ENCODE measurements at places on chromosomes 11 and 22. TPM values are rescaled to one million over a fixed set of nuclear protein-coding genes. Genes with fewer than 3 reads are reported as not detected.

STK33 gene
- total RNA-seq = 0.40 TPM

CHRDL2 gene
- not detected for total RNA-seq

NCR3LG1 gene
- 0.73 TPM for total RNA-seq

RFPL3 gene
- not detected for total RNA-seq

UPB1 gene
- not detected for total RNA-seq

GAL gene
- 1.6 TPM for total RNA-seq

UBE2L6 gene
- total RNA-seq = 69.2 TPM

MOV10L1 gene
- not detected for total RNA-seq

GRCh38 chr11:27420217-27420616 is 52.4 kb downstream of the LGR4 start:
- no peak for ATAC-seq

GRCh38 chr11:19605520-19606371 is 106.9 kb upstream of the NAV2 start:
- no peak for ATAC-seq

DNA sequence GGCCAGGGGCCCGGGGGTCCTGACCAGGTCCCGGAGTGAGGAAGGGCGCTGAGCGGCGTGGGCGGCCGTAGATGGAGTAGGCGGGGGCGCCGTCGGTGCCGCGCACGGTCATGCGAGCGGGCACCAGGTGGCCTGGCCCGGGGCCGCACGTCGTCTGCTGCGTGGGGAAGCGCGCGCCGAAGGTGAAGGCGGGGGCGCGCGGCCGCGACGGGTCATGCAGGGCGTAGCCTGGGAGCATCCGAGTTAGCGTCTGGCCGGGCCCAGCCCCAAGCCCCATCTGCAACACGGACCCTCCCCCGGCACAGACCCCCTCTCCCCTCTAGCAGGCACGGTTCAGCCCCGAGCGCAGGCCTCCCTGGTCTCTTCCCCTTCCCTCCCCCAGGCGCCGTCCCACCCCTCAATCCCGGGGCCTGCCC is 1.7 kb upstream of the TYMP start:
- peak; percentile 67 for ATAC-seq

GRCh38 chr22:37357446-37358075 is 69.7 kb downstream of the ELFN2 start:
- no peak for ATAC-seq

DNA sequence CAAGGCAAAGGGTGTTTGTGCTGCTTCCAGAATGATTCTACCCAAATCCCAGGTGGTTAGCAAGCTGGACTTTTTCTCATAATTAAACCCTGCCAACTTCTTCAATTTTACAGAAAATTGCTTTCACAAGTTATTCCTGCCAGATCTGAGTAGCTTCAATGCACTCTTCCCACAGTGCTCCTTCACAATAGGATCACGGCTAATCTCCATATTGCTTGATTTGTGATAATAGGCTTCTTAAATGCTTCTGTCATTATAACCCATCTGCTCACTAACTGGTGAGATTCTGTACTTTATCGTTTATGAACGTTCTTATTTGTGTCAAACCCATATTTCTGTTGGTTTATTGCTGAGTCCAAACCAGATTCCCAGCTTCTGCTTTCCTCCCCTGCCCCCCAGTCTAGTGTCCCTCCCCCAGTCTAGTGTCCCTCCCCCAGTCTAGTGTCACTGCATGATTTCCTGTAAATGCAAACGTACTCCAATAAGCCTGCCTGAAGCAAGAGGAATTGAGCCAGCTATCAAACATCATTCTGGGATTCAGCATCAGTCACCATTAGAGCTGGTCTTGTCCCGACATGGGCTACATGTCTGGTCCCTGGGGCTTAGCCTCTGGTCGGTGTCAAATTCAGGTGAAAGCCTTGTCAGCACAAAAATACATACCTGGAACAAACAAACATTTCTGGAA is 14.0 kb downstream of the MMP3 start:
- ATAC-seq = no peak

GRCh38 chr11:32962016-32962415 is 53.7 kb upstream of the DEPDC7 start:
- peak; percentile 66 for ATAC-seq

DNA sequence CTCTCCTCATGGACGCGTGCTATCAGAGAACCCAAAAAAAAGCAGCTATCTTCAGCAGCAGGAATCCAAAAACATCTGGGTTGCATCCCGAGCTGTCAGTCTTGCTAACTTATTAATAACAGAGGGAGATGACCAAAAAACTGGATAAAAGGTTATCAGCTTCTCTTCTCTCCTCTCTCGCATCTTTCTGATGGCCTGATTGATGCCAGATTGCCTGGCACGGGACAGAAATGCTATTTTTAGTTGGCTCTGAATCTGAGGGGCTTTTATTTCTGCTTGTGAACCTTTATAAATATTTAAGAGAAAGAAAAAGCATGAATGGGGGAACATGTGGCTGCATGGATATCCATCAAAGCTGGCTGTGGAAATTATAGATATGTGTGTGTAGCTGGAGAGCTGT is 230.3 kb downstream of the ETS1 start:
- ATAC-seq = no peak

DNA sequence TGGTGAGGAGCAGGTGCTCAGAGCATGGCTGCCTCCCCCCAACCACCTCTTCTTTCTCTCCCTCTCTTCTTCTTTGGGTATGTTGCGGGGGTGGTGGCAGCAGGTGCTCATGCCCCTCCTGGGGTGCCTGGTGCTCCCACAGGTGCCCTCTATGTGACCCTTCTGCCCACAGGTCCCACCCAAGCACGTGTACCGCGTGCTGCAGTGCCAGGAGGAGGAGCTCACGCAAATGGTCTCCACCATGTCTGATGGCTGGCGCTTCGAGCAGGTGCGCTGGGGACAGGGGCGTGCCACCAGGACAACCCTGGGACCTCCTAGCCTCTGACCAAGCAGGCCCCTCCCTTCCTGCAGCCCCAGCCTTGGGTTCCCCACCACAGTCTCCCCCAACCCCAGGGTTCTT is 5.7 kb downstream of the KCTD17 start:
- ATAC-seq = no peak

GRCh38 chr11:122656631-122657101 is 1.1 kb downstream of the UBASH3B start:
- peak; percentile 38 for ATAC-seq

GRCh38 chr11:92623055-92623454 is 346.4 kb upstream of the MTNR1B start:
- ATAC-seq = no peak

- no peak for ATAC-seq
These were observed 80.9 kb downstream of the PLEKHA7 start for GRCh38 chr11:16933291-16933690.

DNA sequence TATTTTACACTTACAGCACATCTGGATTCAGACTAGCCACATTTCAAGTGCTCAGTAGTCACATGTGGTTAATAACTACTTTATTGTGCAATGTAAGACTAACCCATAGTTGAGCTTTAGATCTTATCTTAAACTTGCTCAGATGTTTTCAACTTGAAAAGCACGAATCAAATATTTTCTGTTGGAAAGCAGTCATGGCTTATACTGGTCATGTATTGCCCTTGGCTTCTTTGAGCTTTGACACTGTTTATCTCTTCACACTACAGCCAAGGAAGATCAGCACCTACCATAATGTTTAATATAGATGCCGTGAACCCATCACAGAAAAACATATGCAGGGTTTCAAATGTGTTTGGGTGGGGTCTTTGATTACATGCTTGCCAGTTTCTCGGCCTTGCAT is 4.4 kb downstream of the RBX1 start:
- ATAC-seq = no peak

DNA sequence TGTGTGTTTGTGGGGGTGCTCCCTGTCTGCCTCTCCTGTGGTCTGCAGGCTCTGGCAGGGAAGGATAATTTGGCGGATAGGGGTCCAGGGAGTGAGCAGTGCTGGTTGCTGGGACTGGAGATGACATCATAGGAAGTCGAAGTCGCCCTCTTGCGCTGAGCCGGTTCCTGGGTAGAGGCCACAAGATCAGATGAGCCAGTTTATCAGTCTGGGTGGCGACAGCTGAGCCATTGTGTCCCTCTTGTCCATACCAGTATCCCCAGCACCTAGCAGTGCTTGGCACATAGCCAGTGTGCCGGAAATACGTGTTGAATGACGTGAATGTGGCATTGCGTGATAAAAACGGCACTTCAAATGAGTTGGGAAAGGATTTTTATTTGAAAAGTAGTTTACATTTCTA is 9.8 kb downstream of the APOL5 start:
- ATAC-seq = no peak

DNA sequence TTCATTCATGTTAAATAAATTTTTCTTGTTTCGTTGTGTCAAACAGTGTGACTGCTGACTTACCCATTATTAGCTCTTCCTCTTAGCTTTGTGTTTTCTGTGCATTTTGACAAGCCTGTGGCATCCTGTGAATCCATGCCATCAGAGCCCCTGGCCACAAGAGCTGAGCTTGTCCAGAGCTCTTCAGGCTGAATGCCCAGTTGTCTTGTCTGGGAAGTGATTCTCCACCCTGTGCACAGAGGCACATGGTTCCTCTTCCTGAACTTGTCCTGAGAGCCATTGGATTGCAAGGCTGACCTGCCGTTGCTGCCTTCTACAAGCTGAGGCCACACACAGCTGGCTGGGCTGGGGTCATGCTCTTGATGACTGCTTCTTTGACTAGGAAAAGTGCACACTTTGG is 64.1 kb downstream of the PPP6R3 start:
- no peak for ATAC-seq

- ATAC-seq = no peak
These were observed 134.1 kb downstream of the BBOX1 start for GRCh38 chr11:27174672-27175210.

GRCh38 chr11:96107143-96107824 is 183.4 kb upstream of the MTMR2 start:
- no peak for ATAC-seq

DNA sequence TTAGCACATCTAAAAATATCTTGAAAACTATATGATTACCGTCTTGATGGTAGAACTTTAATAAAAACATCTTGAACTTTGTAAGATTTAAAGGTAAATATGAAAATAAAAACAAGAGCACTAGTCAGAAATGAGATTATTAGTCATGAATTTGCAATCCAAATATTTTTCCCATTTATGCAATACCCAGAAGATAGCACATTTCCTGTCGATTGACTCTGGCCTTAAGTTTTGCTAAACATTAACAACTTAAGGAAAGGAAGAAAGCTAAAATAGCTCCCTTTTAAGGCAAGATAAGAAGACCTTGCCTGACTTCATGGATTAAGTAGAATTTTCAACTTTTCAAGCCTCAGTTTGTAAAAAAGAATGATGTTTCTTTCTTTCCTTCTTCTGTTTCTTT is 1374.7 kb upstream of the RAG2 start:
- ATAC-seq = no peak
